ENCODE measurements at places on chromosomes 13 and 19. TPM values are rescaled to one million over a fixed set of nuclear protein-coding genes. Genes with fewer than 3 reads are reported as not detected.

The HPN gene
- not detected for total RNA-seq

The CPT1C gene
- 20.4 TPM for total RNA-seq

The ZNF460 gene
- 98.8 TPM for total RNA-seq

The EXOC3L2 gene
- total RNA-seq: not detected

The MEIS3 gene
- total RNA-seq: 51.6 TPM

The NLRP5 gene
- total RNA-seq: not detected

The MBD3L2 gene
- not detected for total RNA-seq

The PSG2 gene
- 0.65 TPM for total RNA-seq

The TNPO2 gene
- total RNA-seq: 60.7 TPM

The CCDC169 gene
- 1.3 TPM for total RNA-seq

The LRRC25 gene
- not detected for total RNA-seq

The GFY gene
- not detected for total RNA-seq

The PALM3 gene
- total RNA-seq: 0.32 TPM

The OR7D2 gene
- total RNA-seq: not detected

Measured in hair follicle dermal papilla cell (primary cell).